ENCODE measurements at places on chromosomes 1 and 21.

DNA sequence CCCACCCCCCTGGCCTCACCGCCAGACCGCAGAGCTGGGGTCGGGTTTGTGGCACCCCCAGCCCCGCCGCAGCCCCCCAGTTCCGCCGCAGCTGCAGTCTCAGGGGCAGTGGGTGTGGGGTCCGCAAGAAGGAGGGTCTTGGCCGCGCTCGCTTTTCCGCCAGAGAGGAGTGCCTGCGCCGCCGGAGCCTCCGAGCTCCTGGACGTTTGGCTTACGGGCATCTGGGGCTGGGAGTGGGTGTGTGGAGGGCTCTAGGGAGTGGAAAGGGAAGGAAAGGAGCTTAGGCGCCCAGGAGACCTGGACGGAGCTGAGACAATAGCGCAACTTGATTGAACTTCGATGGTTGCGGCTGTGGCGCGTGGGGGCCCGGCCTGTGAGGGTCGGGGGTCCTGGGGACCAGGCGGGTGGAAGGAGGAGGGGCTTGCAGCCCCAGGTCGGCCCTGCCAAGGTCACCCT is 88.8 kb upstream of the IPO9 start:
- peak; percentile 4 for DNase-seq

- DNase-seq: no peak
Measured at GRCh38 chr1:14977338-14977931, 176.1 kb upstream of the TMEM51 start.

DNA sequence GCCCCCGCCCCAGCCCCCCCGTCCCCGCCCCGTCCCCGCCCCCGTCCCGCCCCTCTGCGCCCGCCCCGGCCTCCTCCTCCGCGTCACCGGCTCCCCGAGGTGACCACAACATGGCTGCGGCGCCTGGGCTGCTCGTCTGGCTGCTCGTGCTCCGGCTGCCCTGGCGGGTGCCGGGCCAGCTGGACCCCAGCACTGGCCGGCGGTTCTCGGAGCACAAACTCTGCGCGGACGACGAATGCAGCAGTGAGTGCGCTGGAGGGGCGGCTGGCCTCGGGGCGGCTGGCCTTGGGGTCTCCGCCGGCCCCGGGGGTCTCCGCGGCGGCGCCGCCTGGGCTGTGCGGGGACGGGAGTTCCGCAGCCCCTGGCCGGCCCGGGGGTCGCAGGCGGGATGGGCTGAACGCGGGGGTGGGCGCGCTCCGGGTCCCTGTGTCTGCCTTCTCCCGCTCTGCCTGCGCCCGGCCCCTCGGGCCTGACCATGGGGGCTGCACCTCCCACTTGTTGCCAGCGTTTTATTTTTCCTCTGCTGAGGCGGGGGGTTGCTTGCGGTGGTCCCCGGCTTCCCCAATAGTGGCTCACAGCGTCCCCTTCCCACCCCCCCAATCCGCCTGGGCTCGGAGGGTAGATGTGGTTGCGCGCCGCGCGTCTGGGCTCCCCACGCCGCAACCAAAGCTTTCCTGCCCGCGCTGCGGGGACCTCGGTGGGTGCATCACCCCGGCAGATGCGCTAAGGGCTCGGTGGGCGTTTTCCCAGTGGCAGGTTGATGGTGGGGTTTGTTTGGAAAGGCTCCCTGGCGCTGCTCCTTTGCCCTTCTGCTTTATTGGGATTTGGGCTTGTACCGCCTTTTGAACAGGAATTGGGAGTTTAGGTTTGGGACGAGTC is at the start of gene MIA3:
MIA3 (plus strand) TSS at position 97 of the 879 bp plus-strand sequence; CDS start at position 111, 14 bp downstream.
- DNase-seq: peak; percentile 84

- no peak for DNase-seq
Measured at GRCh38 chr21:21003701-21004100, 5.5 kb downstream of the NCAM2 start.

GRCh38 chr1:165773324-165773965 is 4.8 kb upstream of the TMCO1 start:
- no peak for DNase-seq

DNA sequence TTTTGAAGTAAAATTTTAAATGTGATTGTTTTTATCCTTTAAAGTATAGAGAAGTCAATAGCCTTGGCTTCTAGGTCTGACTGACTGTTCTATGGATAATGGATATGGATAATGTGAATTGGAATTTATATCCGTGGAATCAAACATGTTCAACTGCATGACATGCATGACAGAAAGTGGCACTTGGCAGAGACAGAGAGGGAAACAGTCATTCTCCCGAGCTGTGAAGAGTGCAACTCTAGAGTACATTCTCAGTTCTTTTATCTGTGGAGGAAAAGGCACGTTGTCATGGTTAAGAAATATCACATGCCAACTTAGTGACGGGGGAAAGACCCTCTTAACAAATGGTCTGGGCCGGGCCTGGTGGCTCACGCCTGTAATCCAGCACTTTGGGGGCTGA is 67.0 kb downstream of the KIF26B start:
- no peak for DNase-seq

DNA sequence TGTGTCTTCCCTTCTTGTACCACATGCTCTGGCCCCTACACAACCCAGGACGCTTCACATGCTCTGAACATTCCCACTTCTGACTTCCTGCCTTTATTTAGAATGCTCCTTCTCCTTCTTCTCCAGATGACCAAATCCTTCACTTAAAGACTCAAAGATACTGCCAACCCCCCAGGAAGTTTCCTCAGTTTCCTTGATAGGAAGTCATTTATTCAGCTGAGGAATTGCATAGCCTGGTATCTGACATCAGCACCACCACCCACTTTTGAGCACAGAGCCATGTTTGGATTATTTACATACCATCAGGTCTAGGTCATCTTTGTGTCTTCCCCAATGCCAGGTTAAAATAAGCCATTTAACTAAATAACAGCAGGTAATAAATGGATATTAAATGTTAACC is 42.4 kb downstream of the GFI1 start:
- DNase-seq: no peak

- no peak for DNase-seq
Measured at GRCh38 chr1:246579818-246580217, 13.6 kb downstream of the CNST start.

DNA sequence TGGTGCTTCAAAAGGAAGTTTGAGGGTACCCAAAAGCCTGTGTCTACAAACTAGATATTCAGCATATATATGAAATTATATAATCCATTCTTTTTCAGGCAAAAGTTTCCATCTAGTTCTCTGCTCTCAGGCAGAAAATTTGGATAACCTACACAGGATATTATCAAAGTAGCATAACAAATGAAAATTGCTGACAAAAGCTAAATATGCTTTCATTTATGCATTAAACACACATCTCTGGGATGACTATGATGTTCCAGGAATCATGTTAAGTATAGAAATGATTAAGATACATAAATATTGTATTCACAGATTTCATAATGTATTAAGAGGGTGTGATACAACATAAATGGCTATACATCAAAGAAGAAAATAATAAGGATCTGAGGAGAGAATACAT is 92.8 kb downstream of the LRRC53 start:
- no peak for DNase-seq

- DNase-seq: no peak
Measured at GRCh38 chr1:153561466-153561985, 4.1 kb downstream of the S100A2 start.

DNA sequence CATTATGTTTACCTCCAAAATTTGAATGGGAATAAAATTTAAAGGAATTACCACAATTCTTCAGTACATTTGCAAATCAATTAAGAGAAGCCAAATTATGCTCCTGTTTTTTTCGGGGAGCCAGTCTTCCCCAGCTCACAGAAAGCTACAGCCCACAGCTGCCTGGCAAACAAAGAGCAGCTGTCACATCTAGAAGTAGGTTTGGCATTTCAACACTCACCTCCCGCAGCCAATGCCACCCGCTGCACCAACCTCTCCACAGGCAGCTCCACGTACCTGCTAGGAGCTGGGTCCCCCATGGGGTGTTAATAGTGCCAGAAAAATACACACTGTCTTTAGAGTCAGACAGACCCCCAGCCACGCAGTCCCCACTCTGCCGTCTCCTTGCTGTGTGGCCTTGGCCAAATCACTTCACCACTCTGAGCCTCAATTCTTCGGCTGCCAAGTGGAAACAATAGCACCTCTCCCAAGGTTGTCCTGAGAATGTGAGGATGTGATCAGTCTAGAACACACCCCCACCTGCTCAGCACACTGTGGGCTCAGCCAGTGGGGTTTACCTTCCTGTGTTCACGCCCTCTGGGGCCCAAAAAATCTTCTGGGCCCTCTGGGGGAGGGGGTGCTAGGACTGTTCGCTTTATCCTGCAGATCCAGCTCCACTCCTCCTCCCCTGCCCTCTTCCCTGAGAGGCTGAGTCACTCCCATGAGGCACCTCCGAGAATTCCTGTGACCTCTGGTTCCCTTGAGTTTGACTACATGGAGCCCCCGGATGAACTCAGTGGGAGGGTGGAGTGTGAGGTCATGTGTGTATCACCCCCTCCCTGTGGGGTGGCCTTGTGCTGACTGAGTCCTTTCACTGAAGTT is 204.3 kb upstream of the GRIK3 start:
- no peak for DNase-seq

DNA sequence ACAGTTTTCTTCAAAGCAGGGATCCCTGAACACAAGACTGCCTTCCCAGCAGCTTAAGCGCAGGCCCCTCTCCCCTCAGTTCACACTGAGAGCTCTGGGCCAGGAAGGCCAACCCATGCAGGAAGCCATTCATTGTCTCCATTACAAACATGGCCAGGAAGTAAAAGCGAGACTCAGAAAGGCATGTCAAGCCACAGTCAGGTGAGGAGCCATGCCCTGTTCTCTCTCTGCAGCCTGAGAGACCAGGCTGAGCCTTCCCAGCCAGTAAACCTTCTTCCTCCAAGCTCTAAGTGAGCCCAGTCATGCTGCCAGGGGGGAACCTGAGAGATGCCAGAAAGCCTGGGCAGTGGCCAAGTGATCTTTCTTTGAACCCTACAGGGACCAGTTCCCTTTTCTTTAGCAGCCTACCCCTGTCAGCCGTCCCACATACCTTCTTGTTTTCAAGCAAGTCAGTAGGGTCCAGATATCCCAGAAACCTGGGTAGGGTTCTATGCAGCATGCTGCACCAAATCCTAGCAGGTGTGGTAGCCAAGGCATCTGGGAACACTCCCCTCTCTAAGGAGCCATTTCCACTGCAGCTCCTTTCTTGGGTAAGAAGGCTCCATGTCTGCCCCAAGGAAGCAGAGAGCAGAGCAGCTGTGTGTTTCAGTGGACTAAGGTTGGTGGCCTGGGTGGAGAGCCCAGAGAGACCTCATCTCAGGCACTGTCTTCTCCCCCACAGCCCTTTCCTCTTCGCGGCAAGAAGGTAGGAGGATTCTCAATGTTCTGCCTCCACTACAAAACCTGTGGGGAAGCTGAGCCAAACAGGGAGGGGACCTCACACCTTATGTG is 977 bp downstream of the TRAF3IP3 start:
- peak; percentile 28 for DNase-seq

GRCh38 chr1:67750691-67751054 is 65.7 kb downstream of the GADD45A start:
- DNase-seq: no peak

- no peak for DNase-seq
Measured at GRCh38 chr1:158972841-158973240, 36.9 kb upstream of the IFI16 start.

- peak; percentile 21 for DNase-seq
Measured at GRCh38 chr1:225474986-225475820, 47.4 kb upstream of the LBR start.

GRCh38 chr1:37556712-37557196 is at the start of gene DNALI1:
Gene DNALI1, plus strand, starts transcription at chr1:37556940. Its CDS starts 55 bp downstream, at chr1:37556995.
- no peak for DNase-seq

DNA sequence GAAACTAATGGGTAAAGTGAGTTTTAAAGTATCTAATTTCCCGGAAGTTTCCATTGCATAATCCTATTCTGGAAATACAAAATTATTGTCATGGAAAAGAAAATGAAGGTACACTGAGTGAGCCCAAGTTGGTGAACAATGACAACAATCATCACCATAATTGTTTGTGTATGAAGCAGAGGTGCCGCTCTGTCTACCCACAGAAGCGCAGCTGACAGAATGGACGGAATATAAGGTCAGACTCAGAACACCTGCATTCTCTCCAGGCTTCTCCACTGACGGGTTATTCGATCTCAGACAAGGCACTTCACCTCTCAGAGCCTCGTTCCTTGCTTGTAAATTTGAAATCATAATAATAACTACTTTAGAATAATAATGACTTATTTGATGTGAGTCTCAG is 99.1 kb upstream of the NGF start:
- no peak for DNase-seq

DNA sequence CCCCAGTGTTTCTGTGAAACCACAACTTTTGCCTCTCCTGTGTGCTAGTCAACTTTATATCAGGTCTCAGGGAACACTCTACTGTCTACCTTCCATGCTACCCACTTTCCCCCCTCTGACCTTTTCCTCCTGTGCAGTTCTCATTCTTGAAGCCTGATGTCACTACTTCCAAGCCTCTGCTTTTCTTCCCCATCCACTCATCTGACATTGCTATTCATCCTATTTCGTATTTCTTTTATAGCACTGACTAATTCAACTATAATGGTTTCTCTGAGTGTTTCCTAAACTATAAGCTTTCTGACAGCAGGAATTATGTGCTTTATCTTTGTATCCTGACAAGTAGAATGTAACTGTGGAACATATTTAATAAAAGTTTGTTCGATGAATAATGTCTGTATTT is 18.2 kb upstream of the DPH5 start:
- no peak for DNase-seq

GRCh38 chr1:152003846-152004442 is 10.3 kb upstream of the S100A10 start:
- no peak for DNase-seq

GRCh38 chr21:40049031-40049930 is 182.0 kb downstream of the PCP4 start:
- DNase-seq: no peak

DNA sequence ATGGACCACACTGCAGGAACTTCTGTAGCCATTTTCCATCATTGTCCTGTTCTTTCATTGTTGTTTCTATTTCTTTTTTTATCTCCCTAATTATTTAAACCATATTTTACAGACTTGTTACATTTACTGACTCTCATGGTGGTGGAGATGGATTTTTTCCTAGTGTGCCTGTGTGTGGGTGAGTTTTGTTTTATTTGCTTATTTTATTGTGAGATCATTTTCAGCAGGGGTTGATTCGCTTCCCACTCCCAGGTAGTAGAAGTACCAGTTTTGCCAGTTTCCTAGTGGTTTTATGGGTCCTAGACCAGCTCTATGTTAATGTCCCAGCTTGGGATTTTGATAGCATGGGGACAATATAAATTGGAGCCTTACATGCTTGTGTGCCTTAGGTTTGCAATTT is 80.0 kb upstream of the BACH1 start:
- DNase-seq: no peak

GRCh38 chr1:234926559-234927311 is 201.9 kb downstream of the TOMM20 start:
- DNase-seq: peak; percentile 37

DNA sequence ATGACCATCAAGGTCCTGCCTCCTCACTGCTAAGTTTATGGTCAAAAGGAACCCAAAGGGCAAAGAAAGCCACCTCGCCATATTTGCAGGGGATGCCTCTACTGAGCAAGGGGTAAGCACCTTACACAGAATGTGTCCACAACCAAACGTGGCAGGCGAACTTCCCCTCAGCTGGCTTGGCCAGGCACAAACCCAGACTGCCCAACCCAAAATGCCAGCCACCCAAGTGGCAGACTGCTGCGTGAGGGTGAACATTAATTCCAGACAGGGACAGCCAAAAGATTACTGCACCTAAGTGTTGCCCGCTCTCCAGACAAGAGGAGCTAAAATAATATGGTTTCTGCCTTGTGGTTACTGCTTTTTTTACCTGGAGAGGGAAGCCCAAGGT is 16.0 kb downstream of the ZNF697 start:
- DNase-seq: no peak

- no peak for DNase-seq
Measured at GRCh38 chr1:41918450-41919043, at the start of gene HIVEP3. Gene HIVEP3, minus strand, starts transcription at chr1:41918922.

GRCh38 chr1:57987523-57987922 is 559.0 kb downstream of the OMA1 start:
- no peak for DNase-seq

GRCh38 chr1:56715156-56715555 is 70.0 kb downstream of the PRKAA2 start:
- no peak for DNase-seq
